ENCODE measurements at places on chromosomes 3 and 15. TPM values are rescaled to one million over a fixed set of nuclear protein-coding genes. Genes with fewer than 3 reads are reported as not detected.

GRCh38 chr3:154242766-154243165 is 81.5 kb downstream of the DHX36 start:
- no peak for DNase-seq

SLC28A2 gene
- 0.21 TPM for total RNA-seq

SMCO1 gene
- total RNA-seq: not detected

GRCh38 chr3:14134291-14134690 is 9.4 kb downstream of the TMEM43 start:
- no peak for DNase-seq

DNA sequence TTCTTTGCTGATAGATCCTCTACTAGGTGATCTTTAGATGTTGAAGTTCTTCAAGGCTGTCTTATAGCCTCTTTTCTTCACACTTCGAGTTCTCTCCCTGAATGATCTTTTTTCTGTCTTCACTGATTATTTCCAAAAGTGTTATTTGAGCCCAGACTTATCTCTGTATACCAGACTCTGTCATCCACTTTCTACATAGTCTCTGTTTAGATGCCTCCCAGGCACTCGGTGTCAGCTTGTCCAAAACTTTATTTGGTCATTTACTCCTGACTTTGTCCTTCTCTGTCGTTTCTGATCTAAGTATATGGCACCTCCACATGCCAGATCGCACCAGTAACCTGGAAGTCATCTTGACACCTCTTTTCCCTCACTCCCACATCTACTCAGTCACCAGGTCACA is 27.6 kb downstream of the KLHL18 start:
- no peak for DNase-seq

- DNase-seq: no peak
Observed at GRCh38 chr15:71677352-71677751, 133.0 kb upstream of the NR2E3 start.

GRCh38 chr3:45143673-45144671 is 2.2 kb downstream of the CDCP1 start:
- no peak for DNase-seq

DNA sequence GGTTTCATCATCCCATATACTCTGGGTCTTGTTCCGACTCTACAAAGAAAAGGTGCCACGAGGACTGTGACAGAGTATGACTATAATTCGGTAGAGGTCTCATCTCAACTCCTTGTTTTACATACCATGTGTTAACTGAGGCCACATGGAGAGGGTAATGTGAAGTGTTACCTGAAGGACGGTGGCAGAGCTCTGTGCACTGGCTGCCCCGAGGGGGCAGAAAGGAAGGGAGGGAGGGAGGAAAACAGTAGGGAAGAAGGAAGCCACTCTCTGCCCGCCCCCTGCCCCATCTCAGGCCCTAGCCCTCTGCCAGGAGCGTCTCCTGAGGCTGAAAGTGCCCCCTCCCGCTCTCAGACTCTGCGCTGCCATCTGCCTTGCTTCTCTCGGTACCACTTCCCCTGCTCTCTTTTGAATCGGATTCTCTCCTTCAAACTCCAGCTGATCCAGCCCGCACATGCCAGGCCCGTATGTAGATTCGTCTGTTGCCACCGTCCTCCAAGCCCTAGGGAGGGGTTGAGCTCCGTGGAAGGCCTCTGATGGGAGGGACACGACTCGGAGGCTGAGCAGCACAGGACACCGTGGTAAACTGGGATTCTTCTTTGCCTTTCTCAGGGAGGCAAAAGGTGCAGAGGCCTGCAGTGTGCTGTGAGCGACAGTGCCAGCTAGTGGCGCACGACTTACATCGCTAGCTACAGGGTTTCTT is 70.5 kb upstream of the ATP10A start:
- DNase-seq: peak; percentile 85

TTLL13 gene
- not detected for total RNA-seq

PRKCD gene
- 103 TPM for total RNA-seq

- DNase-seq: no peak
Observed at GRCh38 chr15:92343924-92344643, 49.6 kb upstream of the ST8SIA2 start.

DNA sequence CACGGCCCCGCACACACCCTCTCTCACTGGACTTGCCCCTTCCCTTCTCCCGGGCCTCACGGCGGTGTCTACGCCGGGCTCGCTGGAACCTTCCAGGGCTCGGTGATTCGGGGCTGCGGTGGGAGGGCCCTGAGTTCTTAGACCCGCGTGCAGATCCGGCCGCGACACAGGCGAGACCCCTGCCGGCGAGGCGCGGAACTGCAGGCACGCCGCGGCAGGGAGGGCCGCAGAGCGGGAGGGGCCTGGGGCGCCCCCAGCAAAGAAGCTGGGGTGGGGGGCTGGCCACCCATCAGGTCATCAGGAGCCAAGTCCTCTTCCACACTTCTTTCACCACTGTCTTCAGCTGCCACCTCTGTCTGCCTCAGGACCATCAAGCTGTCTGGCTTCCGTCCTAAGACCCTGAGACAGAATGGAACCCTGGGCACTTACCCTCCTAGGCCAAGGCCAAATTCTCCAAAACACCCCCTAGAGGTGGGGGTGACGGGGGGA is 164.5 kb downstream of the XXYLT1 start:
- DNase-seq: peak; percentile 84

DNA sequence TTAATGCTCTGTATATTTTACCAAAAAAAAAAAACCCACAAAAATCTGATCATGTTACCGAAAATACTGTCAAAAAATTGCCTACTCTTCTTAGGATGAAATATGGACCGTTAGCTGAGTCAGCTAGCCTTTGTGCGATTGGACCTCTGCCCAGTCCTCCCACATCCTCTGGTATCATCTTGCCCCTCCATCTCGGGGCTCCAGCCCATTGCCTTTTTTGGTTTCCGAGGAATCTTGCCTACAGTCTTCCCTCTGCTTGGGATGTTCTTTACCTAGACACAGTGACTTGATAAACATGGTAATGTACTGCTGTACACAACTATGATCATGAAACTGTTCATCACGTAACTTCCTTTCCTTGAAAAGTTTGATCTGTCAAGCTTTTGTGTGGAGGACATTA is 371.4 kb downstream of the SV2B start:
- no peak for DNase-seq

SLC2A2 gene
- not detected for total RNA-seq

DNA sequence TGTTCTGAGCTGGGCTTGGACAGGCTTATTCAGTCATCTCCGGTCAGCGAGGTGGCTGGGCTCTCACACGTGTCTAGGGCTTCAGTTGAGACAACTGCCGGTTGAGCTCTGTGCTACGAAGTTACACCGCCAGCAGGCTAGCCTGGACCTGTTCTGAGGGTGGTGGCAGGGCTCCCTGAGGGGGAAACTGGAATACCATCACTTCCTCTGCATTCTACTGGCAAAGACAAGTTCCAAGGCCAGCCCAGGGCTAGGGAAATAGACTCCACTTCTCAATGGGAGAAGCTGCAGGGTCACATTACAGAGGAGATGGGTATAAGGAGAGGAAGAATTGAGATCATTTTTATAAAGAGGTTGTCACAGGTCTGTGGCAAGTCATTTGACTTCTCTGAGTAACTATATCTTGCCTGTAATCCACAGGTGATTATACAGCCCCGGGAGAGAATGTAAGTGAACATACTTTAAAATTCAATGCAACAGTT is 106.8 kb upstream of the IL12A start:
- peak; percentile 51 for DNase-seq

- no peak for DNase-seq
Observed at GRCh38 chr3:17473761-17474160, 268.7 kb downstream of the TBC1D5 start.

RHOV gene
- total RNA-seq: 1.5 TPM

SLC35G2 gene
- total RNA-seq: 5.7 TPM

DNA sequence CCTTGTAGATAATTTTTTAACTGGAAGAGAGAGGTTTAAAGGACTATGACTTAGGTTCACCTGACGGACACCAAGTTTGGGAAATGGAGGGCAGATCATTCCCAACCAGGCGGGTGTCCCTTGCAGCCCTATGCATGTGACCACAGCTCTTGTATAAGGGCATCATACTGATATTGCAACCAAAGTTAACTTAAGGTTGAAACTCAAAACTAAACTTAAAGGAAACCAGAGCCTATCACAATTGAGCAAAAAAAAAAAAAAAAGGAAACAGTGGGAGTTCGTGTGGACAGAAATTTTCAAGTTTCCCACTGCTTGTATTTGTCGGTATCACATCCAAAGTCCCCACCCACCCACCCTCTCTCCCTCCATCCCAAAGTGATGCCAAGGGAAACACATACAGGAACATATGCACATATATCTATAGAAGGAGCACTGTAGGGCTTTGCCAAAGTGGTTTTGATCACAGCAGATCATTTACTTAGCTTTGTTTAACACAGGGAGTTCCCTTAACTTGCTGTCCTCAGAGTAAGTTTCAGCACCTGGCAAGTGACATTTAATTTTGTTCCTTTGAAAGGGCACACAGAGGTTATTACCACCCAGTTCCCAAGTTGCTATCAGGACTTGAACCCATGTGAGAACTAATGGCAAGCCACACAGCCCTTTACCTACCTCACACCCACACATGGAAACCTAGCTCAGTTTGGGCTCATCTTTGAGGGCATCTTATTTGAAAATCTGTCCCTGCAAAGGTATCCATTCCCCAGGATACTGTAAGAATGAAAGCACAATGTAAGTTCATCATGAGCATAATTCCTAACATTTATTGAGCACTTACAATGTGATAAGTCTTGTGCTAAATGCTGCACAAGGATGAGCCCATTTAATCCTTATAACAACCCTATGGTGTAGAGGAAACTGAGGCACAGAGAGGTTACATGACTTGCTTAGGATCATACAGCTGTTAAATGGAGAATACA is 204.5 kb upstream of the CMC1 start:
- DNase-seq: no peak

DNA sequence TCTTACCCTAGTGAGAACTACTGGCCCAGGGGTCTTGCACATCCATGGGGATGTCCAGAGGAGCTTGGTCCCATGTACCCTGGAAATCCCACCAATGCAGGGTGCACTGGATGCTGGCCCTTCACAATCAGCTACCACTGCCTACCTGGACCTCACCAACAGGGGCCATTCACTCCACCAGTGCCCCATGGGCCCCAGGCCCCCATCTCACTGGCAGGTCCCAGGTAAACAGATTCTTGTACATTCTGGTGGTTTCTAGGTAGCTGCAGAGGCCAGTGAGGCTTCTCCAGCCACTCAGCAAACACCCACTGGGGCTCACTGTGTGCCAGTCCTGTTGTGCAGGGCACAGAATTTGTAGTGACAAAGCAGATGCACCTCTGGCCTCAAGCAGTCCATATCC is 24.9 kb downstream of the RAB6B start:
- DNase-seq: no peak

DNA sequence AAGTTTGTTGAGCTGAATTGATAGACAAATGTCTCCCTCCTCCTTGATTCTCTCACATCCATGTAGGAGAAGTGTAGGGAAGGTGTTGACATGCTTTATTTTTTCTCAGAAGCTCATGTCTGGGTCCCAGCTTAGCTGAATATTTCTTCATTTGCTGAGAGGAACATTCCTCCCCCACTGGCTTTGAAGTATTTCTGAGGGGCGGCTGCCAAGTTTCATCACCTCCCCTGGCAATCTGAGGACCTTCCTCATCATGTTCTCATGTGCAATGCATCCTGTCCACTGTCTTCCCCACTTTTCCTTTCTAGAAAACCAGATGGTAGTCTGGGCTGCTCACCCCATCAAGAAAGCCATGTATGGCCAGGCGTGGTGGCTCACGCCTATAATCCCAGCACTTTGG is 168.9 kb upstream of the RGMA start:
- no peak for DNase-seq

LINS1 gene
- total RNA-seq: 18.8 TPM

SLC22A14 gene
- not detected for total RNA-seq

DNA sequence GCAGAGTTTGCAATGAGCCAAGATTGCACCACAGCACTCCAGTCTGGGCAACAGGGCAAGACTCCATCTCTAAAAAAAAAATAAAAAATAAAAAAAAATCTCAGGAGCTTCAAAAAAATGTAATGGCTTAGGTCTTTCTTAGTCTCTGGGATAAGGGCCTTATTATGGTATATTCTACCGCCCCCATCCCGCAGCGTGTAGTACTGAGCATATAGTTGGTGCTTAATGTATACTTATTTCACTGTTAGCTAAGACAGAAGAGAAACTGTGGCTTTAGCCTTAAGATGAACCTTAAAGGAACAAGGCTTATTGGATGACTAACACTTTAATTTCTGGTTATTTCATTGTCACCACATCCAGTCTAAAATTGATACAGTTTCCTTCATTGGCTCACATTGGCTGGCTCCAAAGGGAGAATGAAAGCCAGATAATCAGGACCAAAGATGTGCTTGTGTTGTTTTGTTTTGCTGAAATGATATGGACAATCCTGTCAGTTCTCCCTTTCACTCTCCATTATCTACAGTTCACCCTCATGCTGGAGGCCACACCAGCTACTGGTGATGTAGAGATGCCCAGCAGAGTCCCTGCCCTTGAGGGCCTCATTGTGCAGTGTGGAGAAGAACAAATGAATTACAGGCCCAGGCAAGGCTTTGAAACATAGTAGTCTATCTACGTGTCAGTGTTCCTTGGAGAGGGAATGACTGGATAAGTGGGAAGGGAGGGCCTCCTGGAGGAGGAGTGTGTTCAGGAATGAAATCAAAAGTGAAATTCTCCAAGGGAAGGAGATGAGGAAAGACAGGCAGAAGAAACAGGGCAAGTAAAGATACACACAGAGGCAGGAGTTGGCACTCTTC is 17.4 kb upstream of the RAF1 start:
- peak; percentile 17 for DNase-seq

- no peak for DNase-seq
Observed at GRCh38 chr3:134389865-134390264, 15.6 kb upstream of the AMOTL2 start.

FYCO1 gene
- 40.9 TPM for total RNA-seq

DNA sequence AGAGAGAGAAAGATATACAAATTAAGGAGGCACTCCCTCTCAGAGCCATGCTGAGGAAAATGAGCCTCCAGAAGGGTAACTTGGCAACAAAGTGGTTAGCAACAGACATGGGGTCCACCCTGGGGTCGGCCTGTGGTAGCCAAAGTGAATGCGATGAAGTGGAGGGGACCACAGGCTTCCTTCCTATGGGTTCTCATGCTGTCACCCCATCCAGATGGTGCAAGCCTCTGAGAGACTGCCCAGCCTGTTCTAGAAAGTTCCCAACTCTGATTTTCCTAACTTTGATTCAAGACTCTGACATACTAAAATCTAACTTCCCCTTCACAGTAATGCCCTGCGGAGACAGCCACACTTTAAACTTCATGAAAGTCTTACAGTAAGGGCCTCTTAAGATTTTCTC is 18.2 kb upstream of the LACTB start:
- no peak for DNase-seq

- DNase-seq: no peak
Observed at GRCh38 chr3:81782585-81782984, 21.1 kb upstream of the GBE1 start.

GRCh38 chr3:161508852-161509477 is 12.4 kb downstream of the OTOL1 start:
- DNase-seq: no peak

DNA sequence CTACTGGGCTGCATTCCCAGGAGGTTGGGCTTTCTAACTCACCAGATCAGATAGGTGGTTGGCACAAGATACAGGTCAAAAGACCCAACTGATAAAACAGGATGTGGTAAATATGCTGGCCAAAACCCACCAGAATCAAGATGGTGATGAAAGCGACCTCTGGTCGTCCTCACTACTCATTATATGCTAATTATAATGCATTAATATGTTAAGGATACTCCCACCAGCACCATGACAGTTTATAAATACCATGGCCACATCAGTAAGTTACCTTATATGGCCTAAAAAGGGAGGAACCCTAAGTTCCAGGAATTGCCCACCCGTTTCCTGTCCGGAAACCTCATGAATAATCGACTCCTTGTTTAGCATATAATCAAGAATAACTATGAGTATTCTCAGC is 31.6 kb downstream of the CFAP44 start:
- no peak for DNase-seq

PRTG gene
- total RNA-seq: 10.5 TPM

GPR160 gene
- 24.4 TPM for total RNA-seq

Measured in lower lobe of right lung (tissue), 2 donors.